ENCODE measurements at places on chromosomes 4 and X.
A peak's percentile ranks its signal among the peaks of the same experiment; 100 is the strongest.

DNA sequence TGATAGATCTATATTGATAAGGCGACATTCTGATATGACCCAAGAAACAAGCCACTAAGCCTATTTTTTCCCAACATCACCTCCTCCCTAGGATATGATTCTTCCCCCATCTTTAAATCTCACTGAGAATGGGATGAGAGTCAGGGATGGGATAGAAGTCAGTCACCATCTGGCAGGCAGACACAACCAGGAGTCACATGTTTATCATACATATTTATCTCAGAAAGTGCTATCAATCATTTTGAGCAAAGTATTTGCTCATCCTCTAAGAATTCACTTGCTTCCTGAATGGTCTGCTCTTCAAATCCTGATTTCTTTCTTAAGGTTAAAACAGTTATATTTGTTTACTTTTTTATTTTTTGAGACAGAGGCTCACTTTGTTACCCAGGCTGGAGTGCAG is 20.3 kb downstream of the DNAAF6 start:
- DNase-seq: no peak

GRCh38 chr4:179001918-179002317 is 1559.7 kb upstream of the AGA start:
- DNase-seq: no peak

GRCh38 chr4:182754895-182755294 is 162.3 kb downstream of the DCTD start:
- no peak for DNase-seq

- no peak for DNase-seq
These were observed 44.3 kb downstream of the IL21 start for GRCh38 chr4:122576261-122577188.

DNA sequence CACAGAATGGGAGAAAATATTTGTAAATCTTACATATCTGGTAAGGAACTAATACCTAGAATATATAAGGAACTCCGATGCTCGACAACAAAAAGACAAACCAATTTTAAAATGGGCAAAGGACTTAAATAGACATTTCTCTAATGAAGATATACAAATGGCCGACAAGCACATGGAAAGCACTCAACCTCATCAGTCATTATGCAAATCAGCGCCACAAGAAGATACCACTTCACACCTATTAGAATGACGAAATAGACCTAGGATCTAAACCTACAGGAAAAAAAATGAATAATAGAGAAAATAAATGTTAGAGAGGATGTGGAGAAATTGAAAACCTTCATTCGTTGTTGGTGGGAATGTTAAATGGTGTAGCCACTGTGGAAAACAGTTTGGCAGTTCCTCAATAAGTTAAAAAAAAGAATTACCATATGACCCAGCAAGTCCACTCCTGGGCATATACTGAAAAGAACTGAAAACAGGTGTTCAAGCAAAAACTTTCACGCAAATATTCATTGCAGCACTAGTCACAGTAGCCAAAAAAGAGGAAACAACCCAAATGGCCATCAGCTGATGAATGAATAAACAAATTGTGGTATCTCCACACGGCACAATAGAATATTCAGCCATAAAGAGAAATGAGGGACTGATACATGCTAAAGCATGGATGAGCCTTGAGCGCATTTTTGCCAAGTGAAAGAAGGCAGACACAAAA is 57.3 kb upstream of the WDR19 start:
- DNase-seq: no peak

DNA sequence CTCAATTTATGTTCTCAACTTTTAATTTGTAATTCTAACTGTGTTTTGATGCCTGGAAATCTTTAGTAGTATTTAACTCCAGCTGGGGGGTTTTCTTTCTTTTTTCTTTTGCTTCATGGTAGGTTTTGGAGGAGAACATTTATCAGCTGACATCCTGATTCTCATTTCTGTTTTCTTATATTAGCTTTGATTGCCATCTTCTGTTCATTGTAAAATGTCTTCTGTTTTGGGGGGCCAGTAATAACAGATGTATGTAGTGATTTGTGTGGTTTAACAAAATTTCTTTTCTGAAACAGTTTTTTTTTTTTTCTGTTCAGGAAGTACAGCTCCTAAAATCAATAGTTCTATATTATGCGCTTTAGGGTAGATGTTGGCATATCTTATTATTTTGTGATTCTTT is 182.2 kb downstream of the GABRB1 start:
- DNase-seq: no peak

GRCh38 chrX:107304141-107304540 is 97.7 kb downstream of the DNAAF6 start:
- no peak for DNase-seq

- DNase-seq: peak; percentile 19
These were observed 66.3 kb downstream of the TSPAN7 start for GRCh38 chrX:38627683-38628082.

- DNase-seq: no peak
These were observed 57.0 kb downstream of the HPGDS start for GRCh38 chr4:94285666-94286065.

GRCh38 chrX:7071390-7071789 is 76.1 kb upstream of the STS start:
- no peak for DNase-seq

DNA sequence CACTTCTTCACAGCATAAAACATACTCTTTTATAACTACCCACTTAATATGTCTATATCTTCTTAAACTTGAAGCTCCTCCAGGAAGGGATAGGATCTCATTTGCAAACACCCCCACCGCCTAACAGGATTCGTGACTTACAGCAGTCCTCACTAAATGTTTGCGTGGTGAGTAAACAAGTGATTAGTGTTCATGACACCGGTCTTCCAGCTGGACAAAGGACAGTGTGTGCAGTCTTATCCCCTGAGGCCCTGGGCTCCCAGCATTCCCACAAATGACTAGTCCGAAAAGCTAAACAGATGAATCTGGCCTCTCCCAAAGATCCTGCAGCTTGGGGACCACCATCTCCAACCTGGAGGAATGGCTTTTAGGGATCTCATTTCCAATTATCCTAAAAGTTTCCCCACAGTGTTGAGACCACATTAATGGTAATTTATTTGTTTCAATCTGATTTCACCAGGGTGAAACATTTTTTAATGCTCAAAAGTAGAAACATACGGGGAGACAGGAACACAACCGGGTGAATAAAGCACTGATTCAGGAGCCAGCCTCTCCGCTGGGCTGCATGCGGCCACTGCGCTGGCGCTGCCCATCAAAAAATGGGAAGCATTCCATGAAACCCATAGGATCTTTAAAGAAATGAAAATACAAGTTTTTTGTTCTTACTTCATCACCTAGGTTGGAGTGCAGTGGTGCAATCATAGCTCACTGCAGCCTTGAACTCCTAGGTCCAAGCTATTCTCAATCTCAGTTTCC is 69.2 kb downstream of the HADH start:
- DNase-seq: no peak

DNA sequence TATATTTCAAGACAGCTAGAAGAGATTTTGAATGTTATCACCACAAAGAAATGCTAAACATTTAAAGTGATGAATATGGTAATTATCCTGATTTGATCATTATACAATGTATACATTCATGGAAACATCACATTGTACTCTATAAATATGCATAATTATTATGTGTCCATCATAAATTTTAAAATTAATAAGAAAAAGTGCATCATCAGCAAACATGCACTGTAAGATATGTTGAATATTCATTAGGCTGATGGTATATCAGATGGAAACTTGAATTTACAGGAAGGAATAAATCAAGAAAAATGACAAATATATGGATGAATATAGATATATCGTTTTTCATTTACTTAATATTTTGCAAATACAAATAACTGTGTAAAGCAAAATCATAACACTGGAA is 812.1 kb upstream of the INTU start:
- DNase-seq: no peak

DNA sequence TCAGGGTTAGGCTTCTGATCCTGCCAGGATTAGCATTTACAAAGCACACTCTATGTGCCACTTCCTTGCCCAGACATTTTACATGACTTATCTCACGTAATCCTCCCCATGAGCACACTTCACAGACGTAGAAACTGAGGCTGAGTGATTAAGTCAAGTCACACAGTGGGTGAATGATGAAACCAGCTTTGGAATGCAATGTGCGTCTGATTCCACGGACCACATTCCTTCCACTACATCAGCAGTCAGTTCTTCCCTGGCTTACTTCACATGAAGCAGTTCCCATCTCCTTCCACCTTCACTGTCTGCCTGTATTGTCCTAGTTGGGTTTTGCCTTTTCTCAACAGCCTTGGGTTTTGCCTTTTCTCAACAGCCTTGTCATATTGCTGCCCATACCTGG is 134.3 kb upstream of the PPARGC1A start:
- DNase-seq: no peak

DNA sequence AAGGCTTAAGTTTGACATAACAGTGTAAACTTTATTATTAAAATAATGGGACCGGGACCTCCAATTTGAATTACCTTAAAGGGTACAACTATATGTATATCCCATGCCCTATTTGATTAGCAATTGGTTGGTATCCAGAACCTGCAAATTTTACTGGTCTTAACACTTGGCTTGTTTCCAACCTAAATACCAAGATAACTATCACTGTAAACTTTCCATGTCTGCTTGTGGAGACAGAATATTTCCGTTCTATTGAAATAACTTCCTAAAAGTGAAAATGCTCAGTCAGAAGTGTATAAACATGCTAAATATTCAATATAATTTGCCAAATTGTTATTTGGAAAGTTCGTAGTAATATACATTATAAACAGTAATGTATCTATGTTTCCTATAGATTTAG is 154.0 kb downstream of the TMEM47 start:
- DNase-seq: no peak

- no peak for DNase-seq
These were observed 500.4 kb upstream of the HS3ST1 start for GRCh38 chr4:11929080-11929479.

DNA sequence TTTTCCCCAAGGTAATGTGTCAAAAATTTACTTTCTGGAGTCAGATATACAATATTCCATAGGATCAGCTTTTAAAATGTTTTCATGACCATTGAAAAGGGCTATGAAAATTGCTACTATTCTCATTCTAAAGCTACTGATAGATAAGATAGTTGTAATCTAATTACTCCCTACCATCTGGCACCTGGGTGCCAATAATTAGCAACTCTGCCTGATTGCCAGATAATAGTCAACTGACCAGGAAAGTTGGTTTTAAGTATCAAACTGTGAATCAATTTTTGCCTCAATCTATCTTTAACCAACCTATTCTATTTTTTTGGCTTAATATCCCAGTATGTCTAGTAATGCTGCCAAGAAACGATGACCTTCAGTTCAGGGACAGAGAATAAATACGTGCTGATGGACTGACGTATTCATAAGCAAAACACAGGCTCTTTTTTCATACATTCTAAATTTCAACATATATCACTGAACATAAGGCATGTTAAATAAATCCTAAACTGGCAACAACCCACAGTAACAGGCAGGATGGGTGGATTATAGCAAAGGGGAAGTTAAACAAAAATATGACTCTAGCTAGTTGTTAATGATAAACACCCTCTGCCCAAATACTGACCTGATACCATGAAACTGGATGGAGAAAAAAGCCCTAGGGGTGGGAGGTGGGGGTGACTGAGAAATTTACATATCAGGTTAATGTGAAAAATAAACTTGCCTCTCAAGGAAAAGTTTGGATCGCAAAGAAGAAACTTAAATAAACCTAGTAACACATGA is 18.2 kb downstream of the SH3RF1 start:
- DNase-seq: no peak

DNA sequence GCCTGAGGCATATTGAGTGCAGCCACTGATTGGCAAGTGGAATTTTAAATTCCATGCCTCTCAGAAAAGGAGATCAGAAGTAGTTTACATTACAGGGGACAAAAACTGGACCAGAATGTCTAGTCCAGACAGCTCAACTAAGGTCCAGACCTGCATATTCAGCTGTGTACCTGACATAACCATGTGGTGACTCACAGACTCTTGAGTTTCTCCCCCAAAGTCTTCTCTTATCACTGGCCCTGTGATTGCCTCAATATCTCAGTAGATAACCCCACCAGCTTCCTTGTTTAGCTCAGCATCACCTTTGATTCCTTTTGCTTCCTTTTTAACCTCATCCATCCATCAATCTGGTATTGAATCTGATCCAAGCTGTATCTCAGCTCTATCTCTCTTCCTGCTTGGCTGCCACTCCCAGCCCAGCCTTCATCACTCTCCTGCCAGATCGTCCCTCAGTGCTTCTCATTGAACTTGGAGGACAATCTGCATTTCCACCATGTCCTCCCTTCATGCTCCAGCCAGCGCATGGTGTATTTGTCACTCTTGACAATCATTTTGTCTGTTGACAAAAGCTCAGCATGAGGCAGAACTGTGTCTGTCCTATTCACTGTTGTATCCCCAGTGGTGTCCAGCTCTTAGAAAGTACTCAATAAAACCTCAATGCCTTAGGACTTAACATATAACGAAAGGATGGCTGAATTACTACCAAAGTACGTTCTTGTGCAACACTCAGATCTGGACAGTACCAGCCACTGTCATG is 27.8 kb upstream of the SLC2A9 start:
- DNase-seq: no peak

GRCh38 chr4:145939856-145940255 is 1.2 kb upstream of the ZNF827 start:
- DNase-seq: no peak

DNA sequence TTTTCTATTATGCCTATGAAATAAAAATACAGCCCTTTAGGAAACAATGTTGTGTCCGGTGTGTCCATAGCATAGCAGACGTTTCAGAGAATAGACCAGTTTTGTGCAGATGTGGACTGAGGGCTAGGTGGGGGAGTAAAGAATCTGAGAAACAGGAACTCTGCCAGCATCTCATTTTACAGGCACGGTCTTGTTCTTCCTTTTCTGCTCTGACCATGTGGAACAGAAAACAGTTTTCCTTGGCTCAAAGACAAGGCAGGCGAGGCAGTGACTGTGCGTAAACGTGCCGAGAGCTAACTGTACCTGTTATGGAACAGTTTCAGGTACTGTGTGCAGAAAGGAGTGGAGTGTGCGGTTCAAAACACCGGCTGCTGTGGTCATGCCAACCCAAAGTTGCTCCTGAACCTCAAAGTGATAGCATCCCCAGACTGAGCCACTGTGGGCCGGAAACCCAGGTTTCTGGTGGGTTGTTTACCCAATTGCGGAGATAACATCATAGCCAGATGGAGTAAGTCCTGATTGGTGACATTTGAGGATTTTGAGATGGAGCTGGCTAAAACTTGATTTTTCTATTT is 20.2 kb downstream of the CNGA2 start:
- DNase-seq: no peak

GRCh38 chrX:109533005-109533404 is 3.6 kb upstream of the NXT2 start:
- no peak for DNase-seq

DNA sequence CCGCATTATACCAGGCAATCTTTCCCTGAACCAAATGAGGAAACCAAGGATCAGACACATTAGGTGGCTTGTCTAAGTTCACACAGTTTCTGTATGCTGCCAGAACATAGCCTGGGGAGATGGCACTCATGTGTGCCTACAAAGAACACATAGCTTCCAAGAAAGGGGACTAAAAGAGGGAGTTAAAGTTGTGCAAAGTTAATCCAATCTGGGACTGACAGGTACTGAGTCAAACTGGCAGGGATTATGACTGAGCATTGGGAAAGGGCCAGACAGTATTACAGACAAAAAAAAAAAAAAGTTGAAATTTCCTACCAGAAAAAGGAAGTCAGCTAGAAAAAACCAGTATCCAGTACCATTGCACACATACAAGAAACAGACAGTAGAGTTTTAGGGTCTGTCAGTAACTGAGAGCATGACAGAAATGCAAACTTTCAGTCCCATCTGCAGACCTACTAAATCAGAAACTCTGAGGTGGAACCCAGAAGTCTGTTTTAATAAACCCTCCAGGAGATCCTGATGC is 37.2 kb downstream of the ADAMTS3 start:
- DNase-seq: no peak

Measured in WTC11 (cell line).